CD8-positive, alpha-beta memory T cell (primary cell): ENCODE measurements at places on chromosomes 2 and 18. TPM values are rescaled to one million over a fixed set of nuclear protein-coding genes. Genes with fewer than 3 reads are reported as not detected.

KCNJ3 gene
- total RNA-seq: not detected

SFT2D3 gene
- 5.5 TPM for total RNA-seq

OBSL1 gene
- total RNA-seq: 0.69 TPM

PRLH gene
- total RNA-seq: not detected

C2orf66 gene
- total RNA-seq: not detected

UPP2 gene
- total RNA-seq: not detected

IL1F10 gene
- total RNA-seq: not detected

HRH4 gene
- not detected for total RNA-seq

TSPYL6 gene
- total RNA-seq: not detected

ALPG gene
- total RNA-seq: not detected

PJVK gene
- 1.9 TPM for total RNA-seq

MYO1B gene
- total RNA-seq: 4.6 TPM

DYNAP gene
- not detected for total RNA-seq

FBXO48 gene
- total RNA-seq: 1.5 TPM

FAHD2B gene
- 21.5 TPM for total RNA-seq

- H3K27ac ChIP-seq: no peak overlapping the region
- DNase-seq: no peak
- H3K4me3 ChIP-seq: no peak overlapping the region
- H3K36me3 ChIP-seq: no peaks in the 10 kb centered on the region
- no peaks in the 10 kb centered on the region for H3K27me3 ChIP-seq
- H3K4me1 ChIP-seq: no peaks in the 10 kb centered on the region
These were observed 436.9 kb downstream of the ZNF516 start for GRCh38 chr18:76058146-76058545.

- no peak for DNase-seq
- H3K27me3 ChIP-seq: no peaks in the 10 kb centered on the region
These were observed 247.6 kb upstream of the TNP1 start for GRCh38 chr2:217107480-217107879.

DNA sequence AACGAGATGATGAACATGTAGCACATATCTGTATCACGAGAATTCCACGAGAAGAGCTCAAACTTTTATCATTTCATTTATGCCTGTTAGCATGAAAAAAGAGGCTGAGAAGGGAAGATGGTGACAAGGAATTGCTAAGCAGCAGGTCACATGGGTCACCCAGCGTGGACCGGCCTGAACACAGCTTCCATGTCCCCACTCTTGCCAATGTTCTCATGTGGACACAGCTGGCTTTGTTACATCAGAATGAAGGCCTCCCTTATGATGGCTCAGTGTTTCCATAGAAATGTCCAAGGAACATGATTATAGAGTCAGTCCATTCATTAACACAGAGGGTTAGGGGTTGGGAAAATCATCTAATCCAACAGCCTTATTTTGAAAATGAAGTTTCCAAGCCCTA is 215.4 kb downstream of the CMPK2 start:
- no peaks in the 10 kb centered on the region for H3K27me3 ChIP-seq
- no peaks in the 10 kb centered on the region for H3K4me1 ChIP-seq
- no peak overlapping the region for H3K4me3 ChIP-seq
- no peak for DNase-seq
- no peaks in the 10 kb centered on the region for H3K36me3 ChIP-seq
- H3K27ac ChIP-seq: no peak overlapping the region

- no peaks in the 10 kb centered on the region for H3K36me3 ChIP-seq
- peak overlapping the region; percentile 52 for H3K4me3 ChIP-seq
- no peak overlapping the region for H3K27ac ChIP-seq
- DNase-seq: no peak
- H3K27me3 ChIP-seq: peaks cover 97% of the 10 kb centered on the region
- H3K4me1 ChIP-seq: peaks cover 49% of the 10 kb centered on the region
These were observed 8.2 kb downstream of the DLX2 start for GRCh38 chr2:172094294-172095145.

DNA sequence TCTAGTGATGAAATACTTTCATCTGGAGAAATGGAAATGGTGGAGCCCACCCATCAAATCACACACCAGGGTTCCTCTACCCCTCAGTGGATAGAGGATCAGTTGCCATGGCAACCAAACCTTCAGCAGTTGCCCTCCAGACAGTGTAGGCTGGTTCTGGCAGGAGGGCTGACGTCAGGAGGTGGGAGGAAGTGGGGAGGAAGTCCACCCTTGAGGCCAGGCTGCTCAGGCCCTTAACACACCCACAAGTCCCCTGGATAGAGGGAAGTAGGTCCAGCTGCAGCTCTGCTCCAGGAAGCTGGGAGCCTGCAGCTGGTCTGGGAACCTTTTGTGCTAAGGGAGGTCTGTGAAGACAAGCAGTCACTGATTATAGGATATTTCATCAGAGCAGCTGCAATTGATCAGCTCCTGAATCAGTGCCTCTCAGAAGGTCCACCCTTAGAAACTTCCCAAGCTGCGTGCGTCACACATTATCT is 186.6 kb downstream of the MTX2 start:
- H3K27ac ChIP-seq: no peak overlapping the region
- peaks cover 14% of the 10 kb centered on the region for H3K27me3 ChIP-seq
- H3K36me3 ChIP-seq: no peaks in the 10 kb centered on the region
- no peak overlapping the region for H3K4me3 ChIP-seq
- no peaks in the 10 kb centered on the region for H3K4me1 ChIP-seq

DNA sequence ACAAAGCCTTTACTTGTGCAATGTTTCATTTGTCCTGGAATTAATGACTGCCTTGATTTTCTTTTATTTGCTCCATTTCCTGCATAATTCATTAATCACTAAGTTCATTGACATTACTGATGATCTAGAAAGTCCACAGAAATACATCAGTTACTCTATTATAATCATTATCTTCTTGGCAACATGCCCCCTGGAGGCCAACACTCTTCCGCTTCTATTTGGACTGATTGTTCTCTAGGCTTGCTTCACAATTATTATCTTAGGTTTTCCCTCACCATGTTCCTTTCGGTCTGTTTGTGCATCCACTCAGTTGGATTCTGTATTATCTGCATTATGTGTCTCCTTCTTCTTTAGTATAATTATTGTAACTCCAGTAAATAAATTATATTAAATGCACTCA is 461.0 kb upstream of the CDH2 start:
- H3K4me3 ChIP-seq: no peak overlapping the region
- H3K4me1 ChIP-seq: no peaks in the 10 kb centered on the region
- H3K27me3 ChIP-seq: no peaks in the 10 kb centered on the region

DNA sequence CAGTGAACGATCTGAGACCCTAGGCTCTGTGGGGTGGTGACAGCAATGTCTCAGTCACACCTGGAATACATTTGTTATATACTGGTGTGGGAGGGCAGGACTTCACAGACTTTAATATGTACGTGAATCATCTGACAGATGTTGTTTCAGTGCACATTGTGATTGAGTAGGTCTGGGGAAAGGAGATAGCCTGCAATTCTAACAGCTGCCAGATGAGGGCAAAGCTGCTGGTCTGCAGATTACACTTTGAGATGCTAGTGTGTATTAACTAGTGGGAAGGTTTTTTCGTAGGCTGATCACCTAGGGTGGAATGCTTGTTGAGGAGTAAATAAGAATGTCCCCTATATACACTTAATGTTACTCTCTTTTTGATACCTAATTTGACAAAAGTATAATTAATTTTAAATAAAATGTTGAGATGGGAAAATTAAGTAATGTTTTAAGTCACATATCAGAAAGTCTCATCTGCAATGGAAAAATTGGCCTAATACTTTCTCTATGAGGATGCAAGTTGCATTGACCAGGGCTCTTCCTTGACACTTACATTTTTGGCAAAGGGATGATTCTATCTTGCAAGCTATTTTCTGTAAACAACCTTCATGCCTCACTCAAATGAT is 496.9 kb upstream of the HNMT start:
- DNase-seq: no peak
- no peak overlapping the region for H3K27ac ChIP-seq
- no peak overlapping the region for H3K4me3 ChIP-seq
- H3K4me1 ChIP-seq: no peaks in the 10 kb centered on the region
- no peaks in the 10 kb centered on the region for H3K36me3 ChIP-seq

DNA sequence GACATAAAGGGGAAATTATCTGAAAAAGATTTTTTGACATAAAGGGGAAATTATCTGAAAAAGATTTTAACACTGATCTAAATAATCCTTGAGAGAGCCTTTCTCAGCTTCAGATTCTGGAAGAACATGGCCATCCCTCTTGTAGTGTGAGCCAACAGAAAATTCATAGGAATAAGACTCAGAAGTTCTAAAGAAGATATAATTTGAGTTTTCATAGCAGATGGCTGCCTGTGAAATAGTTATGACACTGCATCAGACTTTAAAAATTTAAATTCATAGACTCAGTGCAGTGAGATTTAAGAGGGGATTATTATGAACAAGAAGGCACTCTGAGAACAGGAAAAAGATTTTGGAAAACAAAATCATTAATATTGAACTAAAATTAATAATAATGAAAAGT is 50.6 kb downstream of the NCOA1 start:
- peaks cover 13% of the 10 kb centered on the region for H3K4me1 ChIP-seq
- H3K36me3 ChIP-seq: no peaks in the 10 kb centered on the region
- no peak overlapping the region for H3K27ac ChIP-seq
- H3K4me3 ChIP-seq: no peak overlapping the region
- DNase-seq: no peak
- H3K27me3 ChIP-seq: no peaks in the 10 kb centered on the region

DNA sequence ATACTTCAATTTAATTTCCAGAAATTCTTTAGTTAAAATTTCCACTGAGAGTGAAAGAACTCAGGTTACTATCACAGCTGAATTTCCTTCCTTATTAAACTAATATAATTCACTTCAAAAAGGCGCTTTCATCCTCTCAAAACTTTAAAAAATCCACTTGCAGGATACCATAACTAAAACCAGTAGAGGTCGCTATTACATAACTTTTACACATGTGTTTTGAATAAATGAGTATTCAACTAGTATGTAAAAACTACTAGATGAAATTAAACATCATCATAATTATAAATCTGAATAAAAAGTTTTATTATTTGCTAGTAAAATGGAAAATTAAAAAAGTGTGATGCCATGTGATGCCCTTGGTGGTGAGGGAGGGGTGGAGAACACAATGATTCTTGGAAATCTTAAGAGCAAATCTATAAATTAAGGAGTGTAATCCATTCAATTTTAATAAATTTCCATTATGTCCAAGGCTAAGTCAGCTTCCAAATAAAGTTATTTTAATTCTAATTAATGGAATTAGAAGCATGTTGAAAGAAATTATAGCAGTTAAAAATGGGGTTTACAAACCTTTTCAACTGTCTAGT is 61.4 kb downstream of the SOS1 start:
- H3K36me3 ChIP-seq: peaks cover 12% of the 10 kb centered on the region
- H3K27ac ChIP-seq: no peak overlapping the region
- H3K27me3 ChIP-seq: no peaks in the 10 kb centered on the region
- no peak overlapping the region for H3K4me3 ChIP-seq
- no peak for DNase-seq
- no peaks in the 10 kb centered on the region for H3K4me1 ChIP-seq

DNA sequence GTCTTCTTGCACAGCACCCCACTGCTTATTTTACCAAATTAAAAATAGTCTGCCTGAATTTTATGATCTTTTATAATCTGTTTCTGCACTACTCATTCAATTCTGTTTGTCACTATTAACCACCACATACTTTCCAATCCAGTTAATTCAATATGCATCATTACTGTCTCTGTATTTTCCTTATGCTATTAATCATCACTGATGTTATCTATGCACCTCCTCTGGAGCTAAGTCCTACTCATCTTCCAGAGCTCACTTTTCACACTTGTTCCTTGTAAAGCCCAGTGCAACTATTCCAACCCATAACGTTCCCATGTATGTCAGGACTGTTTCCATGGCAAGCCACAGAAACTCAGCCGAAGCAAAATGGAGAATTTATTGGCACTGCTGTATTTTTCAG is 713.6 kb downstream of the PLCL1 start:
- no peak overlapping the region for H3K4me3 ChIP-seq
- H3K27me3 ChIP-seq: no peaks in the 10 kb centered on the region
- H3K27ac ChIP-seq: no peak overlapping the region
- no peak for DNase-seq
- H3K36me3 ChIP-seq: no peaks in the 10 kb centered on the region

GRCh38 chr2:45004562-45005191 is 4.6 kb downstream of the SIX2 start:
- H3K36me3 ChIP-seq: no peaks in the 10 kb centered on the region
- peaks cover 38% of the 10 kb centered on the region for H3K27me3 ChIP-seq
- H3K4me3 ChIP-seq: no peak overlapping the region

DNA sequence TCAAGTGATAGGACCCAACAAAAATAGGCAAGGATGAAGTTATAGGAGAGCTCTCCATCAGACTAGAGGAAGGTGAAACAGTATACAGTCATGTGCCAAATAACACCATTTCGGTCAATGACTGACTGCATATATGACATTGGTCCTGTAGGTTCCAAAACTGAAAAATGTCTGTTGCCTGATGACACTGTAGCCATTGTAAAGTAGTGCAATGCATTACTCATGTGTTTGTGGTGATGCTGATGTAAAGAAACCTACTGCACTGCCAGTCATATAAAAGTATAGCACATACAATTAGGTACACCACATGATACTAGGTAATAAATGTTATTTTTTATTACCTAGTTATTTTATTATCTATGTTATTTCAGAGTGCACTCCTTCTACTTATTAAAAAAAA is 147.9 kb downstream of the GREB1L start:
- no peak for DNase-seq
- no peak overlapping the region for H3K27ac ChIP-seq
- no peaks in the 10 kb centered on the region for H3K4me1 ChIP-seq

GRCh38 chr2:236205867-236206645 is 37.9 kb upstream of the GBX2 start:
- no peaks in the 10 kb centered on the region for H3K36me3 ChIP-seq
- no peak overlapping the region for H3K4me3 ChIP-seq
- no peak for DNase-seq
- no peak overlapping the region for H3K27ac ChIP-seq
- no peaks in the 10 kb centered on the region for H3K27me3 ChIP-seq

DNA sequence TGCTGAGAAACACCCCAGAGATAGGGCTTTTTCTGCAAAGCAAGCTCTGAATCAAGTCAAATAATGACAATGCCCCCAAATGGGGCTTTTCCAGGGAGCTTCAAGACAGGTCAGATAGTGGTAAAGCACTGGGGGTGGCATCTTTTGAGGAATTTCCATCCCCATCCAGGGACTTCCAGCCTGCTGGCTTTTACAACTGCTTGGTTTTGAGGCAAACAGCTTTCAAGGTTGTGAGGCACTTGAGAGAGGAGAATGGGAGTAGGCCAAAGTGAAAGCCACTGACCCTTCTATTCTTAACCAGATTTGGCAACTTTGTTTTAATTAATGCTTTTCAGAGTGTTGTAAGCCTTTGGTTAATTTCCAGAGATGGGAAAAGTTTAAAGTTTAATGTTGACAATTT is 762.0 kb upstream of the POU3F3 start:
- H3K36me3 ChIP-seq: no peaks in the 10 kb centered on the region
- no peaks in the 10 kb centered on the region for H3K4me1 ChIP-seq
- H3K27me3 ChIP-seq: no peaks in the 10 kb centered on the region

- no peaks in the 10 kb centered on the region for H3K27me3 ChIP-seq
- no peak overlapping the region for H3K27ac ChIP-seq
- no peaks in the 10 kb centered on the region for H3K4me1 ChIP-seq
- no peak for DNase-seq
- no peaks in the 10 kb centered on the region for H3K36me3 ChIP-seq
- no peak overlapping the region for H3K4me3 ChIP-seq
These were observed 172.8 kb upstream of the RBMS1 start for GRCh38 chr2:160666154-160667060.

GRCh38 chr2:5988120-5988519 is 295.9 kb downstream of the SOX11 start:
- H3K27me3 ChIP-seq: no peaks in the 10 kb centered on the region
- no peak overlapping the region for H3K27ac ChIP-seq
- no peaks in the 10 kb centered on the region for H3K4me1 ChIP-seq
- H3K36me3 ChIP-seq: no peaks in the 10 kb centered on the region
